ENCODE measurements at places on chromosomes 13 and 19. TPM values are rescaled to one million over a fixed set of nuclear protein-coding genes. Genes with fewer than 3 reads are reported as not detected.

ADGRE2 gene
- total RNA-seq = 1.2 TPM

DCT gene
- total RNA-seq = not detected

NUP58 gene
- total RNA-seq = 49.9 TPM

PGLYRP1 gene
- total RNA-seq = 0.54 TPM

KEAP1 gene
- 56.4 TPM for total RNA-seq

DNA sequence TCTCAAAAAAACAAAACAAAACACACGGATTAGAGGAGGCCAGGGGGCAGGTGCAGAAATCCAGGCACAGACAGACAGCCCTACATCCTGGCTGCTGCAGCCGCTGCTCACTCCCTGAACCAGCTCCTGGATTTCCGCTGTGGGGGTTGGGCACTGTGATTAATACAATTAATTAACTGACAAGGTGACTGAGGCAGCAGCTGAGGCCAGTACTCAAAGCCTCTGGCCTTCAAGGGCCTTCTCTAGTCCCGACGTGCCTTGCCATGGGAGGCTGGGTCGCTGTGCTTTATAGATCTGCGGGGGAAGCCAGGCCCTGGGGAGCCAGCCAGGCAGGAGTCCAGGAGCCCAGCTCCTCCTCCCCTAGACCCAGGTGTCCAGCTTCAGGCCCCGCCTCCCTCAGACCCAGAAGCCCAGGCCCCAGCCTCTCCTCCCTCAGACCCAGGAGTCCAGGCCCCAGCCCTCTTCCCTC is 4.6 kb downstream of the NECTIN2 start:
- no peak for DNase-seq

GRCh38 chr13:40211586-40211968 is 454.9 kb downstream of the FOXO1 start:
- DNase-seq = no peak

DNA sequence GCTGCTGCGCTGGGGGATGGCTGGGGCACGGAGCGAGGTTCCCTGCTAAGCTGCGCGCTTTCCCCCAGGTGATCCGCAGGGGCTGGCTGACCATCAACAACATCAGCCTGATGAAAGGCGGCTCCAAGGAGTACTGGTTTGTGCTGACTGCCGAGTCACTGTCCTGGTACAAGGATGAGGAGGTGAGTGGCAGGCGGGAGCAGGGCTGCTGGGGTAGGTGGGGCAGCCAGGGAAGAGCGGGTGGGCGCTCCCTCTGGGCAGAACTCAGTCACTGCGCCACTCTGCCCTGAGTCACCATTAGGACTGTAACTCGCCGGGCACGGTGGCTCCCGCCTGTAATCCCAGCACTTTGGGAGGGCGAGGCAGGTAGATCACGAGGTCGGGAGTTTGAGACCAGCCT is 23.8 kb downstream of the TMED1 start:
- DNase-seq = no peak
